ENCODE measurements at places on chromosomes 7 and 10.

- peak; percentile 2 for DNase-seq
Observed at GRCh38 chr7:142557971-142558582, 191.2 kb upstream of the PRSS1 start.

DNA sequence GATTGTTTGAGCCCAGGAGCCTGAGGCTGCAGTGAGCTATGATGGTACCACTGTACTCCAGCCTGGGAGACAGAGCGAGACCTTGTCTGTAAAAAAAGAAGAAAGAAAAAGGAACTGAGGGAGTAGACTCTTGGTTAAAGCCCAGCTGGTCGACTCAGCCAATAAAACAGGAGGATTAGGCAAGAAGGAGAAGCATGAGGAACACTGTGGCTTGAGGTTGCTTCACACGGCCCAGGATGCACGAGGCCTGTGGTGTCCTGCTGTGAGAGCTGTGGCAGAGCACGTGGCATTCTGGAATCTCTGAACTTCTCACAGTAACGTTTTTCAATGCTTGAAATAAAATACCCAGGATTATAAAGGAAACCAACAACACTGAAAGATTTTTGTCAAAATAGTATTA is 93.3 kb downstream of the CUL2 start:
- peak; percentile 5 for DNase-seq

DNA sequence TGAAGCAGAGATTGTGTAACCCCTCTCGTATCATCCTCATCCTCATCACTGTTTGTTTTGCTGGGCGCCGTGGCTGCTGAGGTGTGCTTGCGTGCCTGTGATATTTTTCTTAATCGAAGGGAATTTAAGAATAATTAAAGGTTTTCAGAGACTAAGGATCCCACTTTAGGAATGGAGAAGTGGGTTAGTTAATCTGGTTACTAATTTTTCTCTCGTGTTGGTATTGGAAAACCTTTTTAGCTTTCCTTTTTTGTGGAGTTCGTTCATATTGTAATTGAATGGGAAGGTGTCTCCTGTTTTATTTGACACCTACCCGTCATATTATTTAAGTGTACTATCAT is 1.3 kb downstream of the UBN2 start:
- DNase-seq = no peak

DNA sequence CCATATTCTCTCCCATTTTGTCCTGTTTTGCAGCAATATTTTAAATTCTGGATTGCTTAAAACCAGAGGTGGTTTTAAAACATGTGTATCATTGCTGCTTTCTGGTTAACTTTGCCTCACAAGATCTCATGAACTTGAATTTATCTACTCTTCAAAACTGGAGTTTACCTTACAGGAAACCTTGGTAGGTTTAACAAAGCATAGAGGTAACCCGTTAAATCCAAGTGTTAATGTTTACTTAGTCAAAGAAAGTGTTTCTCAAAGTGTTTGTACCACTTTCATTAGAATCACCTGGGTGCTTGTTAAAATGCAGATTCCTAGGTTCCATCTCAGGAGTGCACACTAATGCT is 44.0 kb upstream of the VDAC2 start:
- no peak for DNase-seq

DNA sequence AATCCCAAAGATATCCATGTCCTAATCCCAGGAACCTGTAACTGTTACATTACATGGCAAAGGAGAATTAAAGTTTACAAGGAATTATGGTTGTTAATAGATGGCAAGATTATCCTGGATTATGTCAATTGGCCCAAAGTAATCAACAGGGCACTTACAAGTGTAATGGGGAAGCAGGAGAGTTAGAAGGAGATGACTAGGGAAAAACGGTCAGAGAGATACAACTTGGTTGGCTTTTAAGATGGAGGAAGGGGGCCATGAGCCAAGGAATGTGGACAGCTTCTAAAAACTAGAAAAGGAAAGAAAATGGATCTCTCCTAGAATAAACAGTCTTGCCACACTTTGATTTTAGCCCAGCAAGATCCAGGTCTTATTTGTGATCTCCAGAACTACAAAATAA is 3.3 kb downstream of the JMJD1C start:
- no peak for DNase-seq

DNA sequence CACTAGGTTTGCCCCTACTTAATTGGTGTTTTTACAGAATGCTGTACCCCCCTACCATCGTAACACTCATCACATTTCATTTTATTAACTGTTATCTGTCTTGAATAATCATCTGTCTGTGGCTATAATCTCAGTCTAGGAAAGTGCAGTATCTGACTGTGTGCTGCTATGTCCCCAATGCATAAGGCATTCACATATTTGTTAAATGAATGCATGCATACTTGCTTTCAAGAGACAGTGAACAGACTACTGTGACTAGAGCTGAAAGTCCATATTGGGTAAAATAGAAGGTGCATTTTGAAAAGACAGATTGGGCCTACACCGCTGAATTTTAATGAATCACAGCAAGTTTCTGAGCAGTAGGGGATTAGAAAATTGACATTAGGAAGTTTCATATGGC is 112.3 kb downstream of the ARHGAP12 start:
- no peak for DNase-seq

GRCh38 chr7:151637781-151638261 is 118.1 kb upstream of the RHEB start:
- no peak for DNase-seq

- DNase-seq = no peak
Observed at GRCh38 chr10:79933961-79934360, 14.9 kb downstream of the SFTPD start.

- no peak for DNase-seq
Observed at GRCh38 chr7:815284-816216, 16.7 kb upstream of the SUN1 start.

DNA sequence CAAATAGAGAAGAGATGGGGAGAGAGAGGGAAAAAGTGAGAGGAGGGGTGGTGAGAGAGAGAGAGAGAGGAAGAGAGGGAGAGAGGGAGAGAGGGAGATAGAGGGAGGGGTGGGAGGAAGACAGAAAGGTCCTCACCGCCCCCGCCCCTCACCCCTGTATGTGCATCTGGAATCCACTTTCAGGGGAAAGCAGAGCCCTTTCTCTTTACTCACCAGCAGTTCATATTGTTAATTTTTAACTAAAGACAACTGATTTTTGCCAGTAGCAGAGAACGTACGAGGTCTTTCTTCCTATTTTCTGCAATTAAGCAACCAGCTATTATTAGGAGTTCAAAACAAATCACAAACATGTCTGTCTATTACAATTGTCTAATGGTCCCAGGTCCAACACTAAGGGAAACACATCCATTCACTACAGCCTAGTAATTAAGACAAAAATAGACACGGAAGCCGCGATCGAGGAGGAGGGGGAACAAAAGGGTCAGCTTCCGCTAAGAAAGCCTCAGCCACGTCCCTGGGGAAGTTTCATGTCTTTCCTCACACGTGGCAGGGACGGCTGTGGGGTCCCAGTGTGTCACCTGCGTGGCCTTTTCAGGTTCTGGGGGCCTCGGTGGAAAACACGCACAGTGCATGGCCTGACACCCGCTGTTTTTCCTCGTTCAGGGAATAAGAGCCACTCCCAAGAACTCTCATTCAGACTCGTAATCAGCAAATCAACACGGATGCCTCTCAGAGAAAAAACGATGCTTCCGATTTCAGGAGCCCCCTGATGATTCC is 572.0 kb downstream of the PTPRN2 start:
- DNase-seq = no peak

DNA sequence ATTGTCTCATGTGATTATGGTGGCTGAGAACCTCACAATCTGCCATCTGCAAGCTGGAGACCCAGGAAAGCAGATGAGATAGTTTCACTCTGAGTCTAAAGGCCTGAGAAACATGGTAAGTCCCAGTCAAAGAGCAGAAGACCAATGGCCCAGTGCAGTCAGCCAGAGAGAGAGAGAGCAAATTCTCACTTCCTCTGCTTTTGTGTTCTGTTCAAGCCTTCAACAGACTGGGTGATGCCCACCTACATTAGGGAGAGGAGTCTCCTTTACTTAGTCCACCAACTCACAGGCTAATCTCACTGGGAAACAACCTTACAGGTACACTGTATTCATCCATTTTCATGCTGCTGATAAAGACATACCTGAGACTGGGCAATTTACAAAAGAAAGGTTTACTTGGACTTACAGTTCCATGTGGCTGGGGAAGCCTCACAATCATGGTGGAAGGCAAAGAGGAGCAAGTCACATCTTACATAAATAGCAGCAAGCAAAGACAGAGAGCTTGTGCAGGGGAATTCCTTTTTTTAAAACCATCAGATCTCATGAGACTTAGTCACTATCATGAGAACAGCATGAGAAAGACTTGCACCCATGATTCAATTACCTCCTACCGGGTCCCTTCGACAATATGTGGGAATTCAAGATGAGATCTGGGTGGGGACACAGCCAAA is 4.7 kb upstream of the FRMPD2 start:
- no peak for DNase-seq

- no peak for DNase-seq
Observed at GRCh38 chr7:98531717-98532116, 85.4 kb upstream of the NPTX2 start.

- DNase-seq = no peak
Observed at GRCh38 chr10:77027141-77027540, 610.5 kb downstream of the KCNMA1 start.

- DNase-seq = no peak
Observed at GRCh38 chr7:24727154-24728120, 29.8 kb downstream of the GSDME start.

- no peak for DNase-seq
Observed at GRCh38 chr7:130345136-130345535, 520 bp downstream of the CPA5 start.

GRCh38 chr10:119518176-119518575 is 24.3 kb downstream of the RGS10 start:
- DNase-seq = no peak

DNA sequence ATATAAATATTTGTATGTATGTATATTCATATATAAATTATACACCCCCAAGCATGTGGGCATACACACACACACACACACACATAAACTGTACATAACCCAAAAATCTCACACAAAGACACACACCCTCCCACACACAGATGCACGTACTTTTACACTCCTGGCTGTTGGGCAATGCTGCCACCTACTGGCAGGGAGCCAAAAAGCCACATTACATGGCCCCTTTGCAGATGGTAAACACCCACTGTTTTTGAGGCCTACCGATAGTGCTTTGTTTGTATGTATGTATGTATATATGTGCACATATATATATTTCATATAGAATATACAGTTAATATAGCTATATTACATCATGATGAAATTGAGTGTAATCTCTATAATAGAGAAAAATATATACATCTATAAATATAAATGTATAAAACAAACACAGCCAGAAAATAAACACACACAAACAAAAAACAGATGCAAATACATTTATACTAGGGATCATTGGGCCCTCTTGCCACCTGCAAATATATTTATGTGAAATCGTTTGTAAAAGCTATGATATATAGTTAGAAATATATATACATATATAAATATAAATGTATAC is 120.1 kb upstream of the ACBD5 start:
- DNase-seq = no peak

- no peak for DNase-seq
Observed at GRCh38 chr10:119138346-119139306, 26.9 kb downstream of the SFXN4 start.

DNA sequence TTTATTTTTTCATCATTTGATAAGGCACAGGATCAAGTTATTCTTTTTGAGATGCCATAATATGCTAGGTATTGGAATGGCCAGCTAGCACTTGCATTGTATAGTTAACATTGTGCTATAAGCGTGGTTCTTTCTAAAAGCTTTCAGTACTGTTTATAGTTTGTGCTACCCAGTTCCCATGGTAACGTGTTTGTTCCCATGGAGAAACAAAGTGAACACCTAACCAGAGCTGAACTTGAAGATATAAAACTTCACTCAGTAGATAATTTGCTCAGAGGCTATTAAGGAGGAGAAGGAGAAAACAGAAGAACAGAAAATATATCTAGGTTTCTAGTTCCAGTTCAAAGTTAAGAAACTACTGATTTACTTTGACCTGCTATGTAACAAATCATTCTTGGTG is 23.6 kb upstream of the ITGB8 start:
- DNase-seq = no peak

DNA sequence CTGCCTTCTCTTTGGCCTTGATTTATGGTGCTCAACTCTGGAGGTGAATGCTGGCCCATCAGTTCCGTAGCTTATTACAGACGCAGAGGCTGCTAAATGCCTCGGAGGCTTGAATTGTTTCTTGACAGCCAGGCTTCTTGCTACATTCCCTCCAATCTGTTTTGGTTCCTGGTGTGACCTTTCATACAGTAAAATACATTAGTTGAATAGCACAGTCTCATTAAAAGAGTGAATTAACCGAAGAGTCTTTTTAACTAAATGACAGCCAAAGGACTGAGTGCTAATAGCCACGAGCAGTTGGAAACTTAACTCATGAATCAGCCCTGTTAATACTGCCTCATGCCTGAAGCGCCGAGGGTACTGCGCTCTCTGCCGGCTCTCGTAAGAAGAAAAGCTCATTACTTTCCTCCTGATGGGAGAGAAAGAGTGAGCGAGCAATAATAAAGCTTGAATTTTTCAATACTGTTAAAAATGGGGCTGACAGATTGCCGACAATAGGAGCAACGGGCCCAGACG is 236.4 kb upstream of the GPR26 start:
- no peak for DNase-seq

- no peak for DNase-seq
Observed at GRCh38 chr7:99485094-99485493, 12.4 kb downstream of the ZNF789 start.

GRCh38 chr10:92124616-92125143 is 166.2 kb downstream of the CPEB3 start:
- no peak for DNase-seq

DNA sequence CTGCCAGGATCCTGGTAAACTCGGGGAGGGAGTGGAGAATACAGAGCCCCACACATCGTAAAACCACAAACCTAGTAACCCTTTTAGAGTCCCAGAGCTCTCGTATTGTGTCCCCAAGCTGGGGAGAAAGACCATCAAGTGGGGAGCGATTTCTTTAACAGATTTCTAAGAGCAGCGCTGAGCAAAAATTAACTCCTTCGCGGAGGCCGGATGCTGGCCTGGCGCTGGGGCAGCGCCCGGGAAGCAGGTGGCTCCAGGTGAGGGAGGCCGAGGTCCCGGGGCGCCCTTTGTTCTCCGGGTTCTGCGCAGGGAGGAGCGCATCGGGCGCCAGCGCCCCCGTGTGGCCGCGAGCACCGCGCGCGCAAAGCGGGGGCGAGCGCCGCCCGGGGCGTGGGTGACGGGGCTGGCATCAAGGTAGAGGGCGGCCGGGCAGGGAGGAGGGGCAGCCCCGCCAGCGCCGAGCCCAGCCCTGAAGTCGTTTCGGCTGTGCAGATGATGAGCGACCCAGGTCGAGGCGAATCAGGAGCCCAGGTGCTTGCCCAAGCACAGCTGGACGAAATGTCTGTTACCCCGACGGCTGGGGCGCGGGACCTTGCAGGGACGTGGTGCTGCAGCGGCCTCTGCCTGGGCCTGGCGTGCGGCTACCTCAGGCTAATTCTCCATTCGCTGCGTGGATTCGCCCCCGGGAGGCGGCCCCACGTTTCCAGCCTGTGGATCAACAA is 10.4 kb upstream of the FGFR2 start:
- DNase-seq = no peak

DNA sequence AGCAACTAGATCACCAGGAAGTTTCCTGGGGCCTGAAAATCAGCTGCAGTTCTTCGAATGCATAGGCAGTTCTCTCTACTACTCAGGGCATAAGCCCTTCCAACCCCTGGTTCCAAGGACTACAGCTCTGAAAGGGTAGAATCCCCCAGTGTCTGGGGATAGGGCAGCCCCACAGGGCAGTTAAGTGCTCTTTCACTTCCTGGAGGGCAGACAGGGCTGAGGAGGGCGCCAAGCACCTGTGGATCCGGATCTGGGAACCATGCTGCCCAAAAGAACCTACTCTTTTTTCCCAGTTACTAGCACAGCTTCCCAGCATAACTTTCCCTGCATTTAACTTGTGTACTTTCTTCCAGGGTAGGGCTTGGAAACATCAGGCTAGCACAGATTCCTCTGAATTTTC is 41.1 kb downstream of the CXCL12 start:
- no peak for DNase-seq

Data from C1 segment of cervical spinal cord (tissue), 14 donors.